ENCODE measurements at places on chromosomes 5 and 9. TPM values are rescaled to one million over a fixed set of nuclear protein-coding genes. Genes with fewer than 3 reads are reported as not detected.

- no peak overlapping the region for H3K27ac ChIP-seq
- DNase-seq, result no peak
- H3K27me3 ChIP-seq, result no peaks in the 10 kb centered on the region
These were observed 113.7 kb downstream of the BAAT start for GRCh38 chr9:101271102-101271501.

GRCh38 chr5:127585661-127586060 lies 63.2 kb upstream of the CTXN3 start:
- no peak overlapping the region for H3K27ac ChIP-seq
- no peak overlapping the region for H3K4me3 ChIP-seq
- H3K4me1 ChIP-seq, result no peaks in the 10 kb centered on the region
- no peaks in the 10 kb centered on the region for H3K27me3 ChIP-seq
- H3K36me3 ChIP-seq, result no peaks in the 10 kb centered on the region

- no peak overlapping the region for H3K27ac ChIP-seq
- H3K27me3 ChIP-seq, result no peaks in the 10 kb centered on the region
- H3K4me1 ChIP-seq, result peaks cover 2% of the 10 kb centered on the region
- DNase-seq, result no peak
These were observed 413.5 kb downstream of the NFIB start for GRCh38 chr9:13900449-13900848.

- H3K27ac ChIP-seq, result no peak overlapping the region
- H3K4me3 ChIP-seq, result no peak overlapping the region
- H3K4me1 ChIP-seq, result no peaks in the 10 kb centered on the region
- no peaks in the 10 kb centered on the region for H3K27me3 ChIP-seq
These were observed 4.1 kb downstream of the KIF4B start for GRCh38 chr5:155017610-155018009.

GRCh38 chr9:79824265-79824664 lies 252.5 kb downstream of the TLE4 start:
- H3K27me3 ChIP-seq, result no peaks in the 10 kb centered on the region
- no peak overlapping the region for H3K4me3 ChIP-seq
- no peak overlapping the region for H3K27ac ChIP-seq
- no peaks in the 10 kb centered on the region for H3K36me3 ChIP-seq

- H3K27ac ChIP-seq, result no peak overlapping the region
- H3K27me3 ChIP-seq, result no peaks in the 10 kb centered on the region
- no peaks in the 10 kb centered on the region for H3K36me3 ChIP-seq
These were observed 87.1 kb downstream of the ANXA2R start for GRCh38 chr5:42953041-42953440.

RFESD gene
- 1.3 TPM for total RNA-seq

- H3K36me3 ChIP-seq, result no peaks in the 10 kb centered on the region
- H3K4me1 ChIP-seq, result no peaks in the 10 kb centered on the region
- H3K4me3 ChIP-seq, result no peak overlapping the region
- H3K27me3 ChIP-seq, result no peaks in the 10 kb centered on the region
These were observed 37.4 kb downstream of the MEGF9 start for GRCh38 chr9:120676767-120677402.

IFNA2 gene
- not detected for total RNA-seq

DNA sequence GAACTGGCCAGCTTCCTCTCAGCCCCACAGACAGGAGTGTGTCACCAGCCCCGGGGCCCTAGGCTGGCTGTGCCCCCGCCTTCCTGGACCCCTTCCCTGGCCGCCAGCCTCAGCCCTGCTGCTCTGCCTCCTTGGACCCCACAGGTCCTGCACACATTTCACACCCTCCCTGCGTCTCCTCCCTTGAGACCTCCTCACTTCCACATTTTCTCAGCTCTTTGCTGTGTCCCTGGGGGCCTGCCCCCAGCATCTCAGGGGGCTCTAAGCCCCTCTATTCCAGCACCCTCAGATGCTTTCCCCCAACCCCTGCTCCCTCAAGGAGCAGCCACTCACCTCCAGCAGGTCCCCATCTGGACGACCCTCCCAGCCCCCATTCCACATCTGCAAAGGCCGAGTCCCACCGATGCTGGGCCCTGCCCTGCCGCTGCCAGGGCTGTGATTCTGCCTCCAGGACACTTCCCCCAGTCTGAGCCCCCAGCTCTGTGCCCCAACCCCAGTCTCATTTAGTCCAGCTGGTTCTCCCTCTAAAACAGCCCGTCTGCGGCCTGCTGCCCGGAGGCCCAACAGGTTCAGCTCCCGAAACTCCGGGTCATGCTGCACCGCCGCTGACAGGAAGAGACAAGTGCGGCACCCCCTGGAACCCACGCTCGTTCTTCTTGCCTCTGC lies 4.2 kb downstream of the SLC34A3 start:
- H3K36me3 ChIP-seq, result no peaks in the 10 kb centered on the region
- peaks cover 11% of the 10 kb centered on the region for H3K4me1 ChIP-seq
- H3K4me3 ChIP-seq, result no peak overlapping the region
- DNase-seq, result no peak
- H3K27ac ChIP-seq, result no peak overlapping the region
- peaks cover 5% of the 10 kb centered on the region for H3K27me3 ChIP-seq

SGCD gene
- total RNA-seq, result 24.0 TPM

- peaks cover 1% of the 10 kb centered on the region for H3K4me1 ChIP-seq
- H3K27me3 ChIP-seq, result no peaks in the 10 kb centered on the region
- no peak for DNase-seq
- no peak overlapping the region for H3K4me3 ChIP-seq
- H3K27ac ChIP-seq, result no peak overlapping the region
- H3K36me3 ChIP-seq, result no peaks in the 10 kb centered on the region
These were observed 704.9 kb upstream of the NUDT12 start for GRCh38 chr5:104267320-104268015.

DNA sequence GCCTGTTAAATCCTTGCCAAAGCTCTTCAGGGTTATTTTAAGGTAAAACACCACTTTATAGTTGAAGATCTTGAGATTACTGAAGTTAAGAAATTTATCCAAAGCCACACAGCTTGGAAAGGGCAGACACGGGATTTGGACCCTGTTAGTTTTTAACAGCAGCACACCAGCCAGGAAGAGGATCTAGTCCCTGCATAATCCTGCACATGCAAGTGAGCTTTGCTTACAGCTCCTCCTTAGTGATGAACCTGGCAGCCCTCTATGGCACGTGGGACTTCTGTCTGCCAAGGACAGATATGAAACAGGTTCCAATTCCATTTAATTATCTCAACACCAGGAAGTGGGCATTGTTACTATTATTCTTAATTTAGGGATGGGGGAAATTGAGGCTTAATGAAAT lies 108.7 kb downstream of the TRIM32 start:
- peaks cover 1% of the 10 kb centered on the region for H3K4me1 ChIP-seq
- no peak for DNase-seq
- H3K36me3 ChIP-seq, result no peaks in the 10 kb centered on the region
- no peak overlapping the region for H3K4me3 ChIP-seq
- no peaks in the 10 kb centered on the region for H3K27me3 ChIP-seq

GRCh38 chr5:33146881-33147280 lies 293.9 kb upstream of the TARS1 start:
- no peak overlapping the region for H3K27ac ChIP-seq
- H3K4me3 ChIP-seq, result no peak overlapping the region
- no peak for DNase-seq

DNA sequence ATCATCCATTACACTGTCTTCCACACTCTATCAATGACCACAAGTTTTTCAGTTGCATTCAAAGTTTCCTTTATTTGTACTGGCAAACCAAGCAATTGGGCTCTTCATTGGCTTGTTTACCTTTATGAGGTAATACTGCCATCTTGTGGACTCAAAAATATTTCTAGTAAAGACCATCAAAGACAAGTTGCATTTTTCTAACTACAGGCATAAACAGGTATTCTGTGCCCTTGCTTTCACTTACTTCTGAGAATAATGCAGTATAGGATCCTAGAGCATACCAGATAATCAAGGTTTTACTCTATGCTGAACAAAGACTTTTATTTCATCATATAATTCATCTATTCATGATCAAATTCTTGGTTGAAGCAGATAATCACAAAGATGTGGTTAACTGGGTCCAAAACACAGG lies 173.7 kb upstream of the POU5F2 start:
- no peak overlapping the region for H3K27ac ChIP-seq
- H3K36me3 ChIP-seq, result no peaks in the 10 kb centered on the region
- H3K27me3 ChIP-seq, result no peaks in the 10 kb centered on the region

DNA sequence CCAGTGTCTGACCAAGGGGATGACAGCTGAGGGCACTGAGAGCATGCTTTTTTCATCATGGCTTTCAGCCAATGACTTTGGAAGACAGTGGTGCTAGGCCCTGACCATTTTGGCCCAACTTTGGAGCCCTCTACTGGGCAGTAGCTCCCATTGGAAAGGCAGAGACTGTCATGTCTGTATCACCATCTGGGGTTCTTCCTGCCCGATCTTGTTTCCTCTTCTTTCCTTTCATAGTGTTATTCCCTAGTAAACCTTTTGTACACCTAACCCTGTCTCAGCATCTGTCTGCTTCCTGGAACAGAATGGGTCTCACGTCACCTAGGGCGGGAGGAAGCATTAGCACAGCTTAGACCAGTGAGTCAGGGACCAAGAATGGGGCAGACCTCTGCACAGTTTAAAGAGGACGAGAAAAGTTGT lies 97.4 kb upstream of the MAST4 start:
- H3K4me3 ChIP-seq, result no peak overlapping the region
- DNase-seq, result no peak
- no peaks in the 10 kb centered on the region for H3K27me3 ChIP-seq
- H3K36me3 ChIP-seq, result no peaks in the 10 kb centered on the region

DNA sequence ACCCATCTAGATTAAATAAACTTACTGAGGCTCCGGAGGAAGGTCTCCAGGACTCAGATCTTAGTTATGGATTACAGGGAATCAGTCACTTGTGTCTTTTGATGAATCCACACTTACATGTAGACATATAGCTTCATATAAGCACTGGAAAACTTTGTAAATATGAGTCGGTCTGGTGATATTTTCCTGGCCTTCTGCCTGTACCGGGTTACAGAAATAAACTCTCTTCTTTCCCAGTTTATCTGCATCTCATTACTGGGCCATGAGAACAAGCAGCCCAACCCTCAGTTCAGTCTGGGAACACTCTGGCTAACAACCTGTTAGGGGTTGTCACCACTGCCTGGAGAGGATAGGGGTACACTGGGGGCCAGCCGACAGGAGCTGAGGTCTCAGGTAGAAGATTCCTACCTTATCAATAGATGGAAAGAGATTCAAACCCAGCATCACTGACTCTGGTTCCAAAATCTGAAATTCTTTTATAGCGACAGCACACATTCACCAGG lies 59.1 kb downstream of the THBS4 start:
- no peak overlapping the region for H3K27ac ChIP-seq
- no peaks in the 10 kb centered on the region for H3K36me3 ChIP-seq
- no peaks in the 10 kb centered on the region for H3K4me1 ChIP-seq
- DNase-seq, result no peak
- no peak overlapping the region for H3K4me3 ChIP-seq

FAM78A gene
- total RNA-seq, result 2.3 TPM

- H3K27ac ChIP-seq, result no peak overlapping the region
- DNase-seq, result no peak
- no peak overlapping the region for H3K4me3 ChIP-seq
- no peaks in the 10 kb centered on the region for H3K36me3 ChIP-seq
- peaks cover 3% of the 10 kb centered on the region for H3K4me1 ChIP-seq
These were observed 43.5 kb downstream of the NAA35 start for GRCh38 chr9:85984457-85984856.

- no peaks in the 10 kb centered on the region for H3K27me3 ChIP-seq
- H3K27ac ChIP-seq, result no peak overlapping the region
- no peak for DNase-seq
- H3K4me1 ChIP-seq, result no peaks in the 10 kb centered on the region
- no peaks in the 10 kb centered on the region for H3K36me3 ChIP-seq
These were observed 180.0 kb upstream of the DMAC1 start for GRCh38 chr9:7979611-7980010.

DNA sequence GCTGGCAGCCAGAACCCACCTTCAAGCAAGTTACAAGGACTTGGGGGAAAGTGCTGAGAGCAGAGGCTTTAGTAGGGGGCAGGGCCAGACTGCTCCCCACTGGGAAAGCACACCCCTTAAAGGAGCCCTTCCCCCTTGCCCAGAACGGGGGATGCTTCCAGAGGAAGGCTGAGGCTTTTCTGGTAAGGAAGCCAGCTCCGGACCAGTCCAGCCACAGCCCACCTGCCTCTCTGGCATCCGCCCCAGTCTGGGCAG lies 4.2 kb upstream of the DPM2 start:
- H3K27ac ChIP-seq, result peak overlapping the region; percentile 20
- H3K36me3 ChIP-seq, result no peaks in the 10 kb centered on the region
- no peak for DNase-seq
- no peak overlapping the region for H3K4me3 ChIP-seq

SHOC1 gene
- total RNA-seq, result not detected

- no peak for DNase-seq
- no peaks in the 10 kb centered on the region for H3K36me3 ChIP-seq
- no peak overlapping the region for H3K27ac ChIP-seq
These were observed 12.6 kb downstream of the RCL1 start for GRCh38 chr9:4805191-4805918.

- no peak for DNase-seq
- no peak overlapping the region for H3K4me3 ChIP-seq
- H3K36me3 ChIP-seq, result no peaks in the 10 kb centered on the region
- no peak overlapping the region for H3K27ac ChIP-seq
- no peaks in the 10 kb centered on the region for H3K4me1 ChIP-seq
These were observed 102.7 kb upstream of the NREP start for GRCh38 chr5:111859533-111860270.

SLC46A2 gene
- total RNA-seq, result not detected

GRCh38 chr9:6552498-6553121 lies 92.9 kb downstream of the GLDC start:
- H3K4me3 ChIP-seq, result no peak overlapping the region
- H3K36me3 ChIP-seq, result no peaks in the 10 kb centered on the region
- no peaks in the 10 kb centered on the region for H3K27me3 ChIP-seq
- no peak overlapping the region for H3K27ac ChIP-seq
- no peak for DNase-seq
- peaks cover 6% of the 10 kb centered on the region for H3K4me1 ChIP-seq

DNA sequence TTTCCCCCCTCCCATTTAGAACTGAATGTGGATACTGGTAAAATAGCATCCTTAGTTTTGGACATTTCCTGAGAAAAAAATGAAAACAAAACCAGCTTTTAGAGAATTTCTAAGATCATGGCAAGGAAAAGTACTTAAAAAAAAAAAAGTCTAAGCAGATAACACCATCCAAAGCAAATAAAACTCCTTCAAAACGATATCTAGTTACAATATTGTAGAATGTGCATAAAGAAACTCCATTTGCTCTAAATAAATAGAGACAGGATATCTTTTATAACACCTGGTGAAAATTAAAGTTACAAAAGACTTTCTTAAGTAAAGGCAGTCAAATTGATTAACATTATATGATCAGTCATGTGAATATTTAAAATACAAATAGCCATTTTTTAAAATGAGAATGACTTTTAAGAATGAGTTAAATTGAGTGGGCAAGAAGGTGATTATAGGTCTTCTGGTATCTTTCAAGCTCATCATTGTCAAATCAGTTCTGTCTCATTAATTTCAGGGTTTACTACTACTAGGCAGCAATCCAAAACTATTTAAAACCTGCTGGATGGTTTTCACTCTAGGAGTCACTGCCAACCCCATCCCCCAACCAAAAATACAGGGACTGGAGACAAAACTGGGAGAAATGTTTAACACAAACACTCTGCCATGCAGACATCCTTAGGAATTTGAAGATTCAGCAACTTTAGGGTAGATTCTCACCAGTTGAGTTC lies 382.6 kb downstream of the ADGRV1 start:
- H3K27me3 ChIP-seq, result peaks cover 3% of the 10 kb centered on the region
- no peaks in the 10 kb centered on the region for H3K36me3 ChIP-seq
- no peak overlapping the region for H3K4me3 ChIP-seq
- no peaks in the 10 kb centered on the region for H3K4me1 ChIP-seq
- H3K27ac ChIP-seq, result peak overlapping the region; percentile 52

All from ovary (tissue), 10 donors.